Occipital lobe (tissue), 3 donors: ENCODE measurements at places on chromosomes 6 and 20.

GRCh38 chr6:41037107-41037900 is 1.7 kb downstream of the UNC5CL start:
- peak; percentile 36 for DNase-seq

GRCh38 chr6:54898767-54899166 is 52.2 kb downstream of the FAM83B start:
- DNase-seq, result no peak

- no peak for DNase-seq
Observed at GRCh38 chr6:53937461-53937860, 142.7 kb downstream of the LRRC1 start.

GRCh38 chr6:169958510-169958909 is 207.1 kb downstream of the ERMARD start:
- DNase-seq, result no peak

GRCh38 chr6:170139531-170139930 is 151.3 kb downstream of the DLL1 start:
- DNase-seq, result no peak

GRCh38 chr6:39357998-39358686 is 35.6 kb upstream of the KCNK16 start:
- DNase-seq, result no peak

DNA sequence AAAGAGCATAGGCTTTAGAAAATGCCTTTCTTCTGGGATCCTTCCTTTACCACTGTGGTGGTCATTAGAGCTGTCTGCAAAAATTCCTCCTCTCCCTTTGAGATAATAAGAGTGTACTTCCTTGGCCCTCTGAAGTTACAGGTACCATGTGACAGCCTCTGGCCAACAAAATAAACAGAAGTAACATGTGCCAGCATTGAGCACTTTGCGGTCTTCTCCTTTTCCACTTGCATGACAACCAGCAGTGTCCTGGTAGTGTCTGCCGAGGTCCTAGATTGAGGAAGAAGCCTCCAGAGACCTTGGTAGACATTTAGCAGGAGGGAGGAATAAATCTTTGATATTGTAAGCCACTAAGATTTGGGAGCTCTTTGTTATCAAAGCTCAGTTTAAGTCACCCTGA is 87.5 kb upstream of the ARID1B start:
- DNase-seq, result no peak

DNA sequence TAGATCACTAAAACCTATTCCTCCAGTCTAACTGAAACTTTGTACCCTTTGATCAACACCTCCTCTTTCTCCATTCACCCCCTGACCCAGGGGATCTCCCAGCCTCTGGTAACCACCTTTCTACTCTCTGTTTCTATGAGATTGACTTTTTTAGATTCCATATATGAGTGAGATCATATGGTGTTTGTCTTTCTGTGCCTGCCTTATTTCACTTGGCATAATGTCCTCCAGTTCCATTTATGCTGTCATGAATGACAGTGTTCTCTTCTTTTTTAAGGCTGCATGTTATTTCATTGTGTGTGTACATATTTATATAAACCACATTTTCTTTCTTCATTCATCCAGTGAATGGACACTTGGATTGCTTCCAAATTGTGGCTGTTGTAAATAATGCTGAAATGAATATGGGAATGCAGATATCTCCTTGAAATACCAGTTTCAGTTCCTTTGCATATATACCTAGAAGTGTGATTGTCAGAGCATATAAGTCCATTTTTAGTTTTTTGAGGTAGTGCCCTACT is 57.7 kb downstream of the DHX35 start:
- DNase-seq, result no peak

DNA sequence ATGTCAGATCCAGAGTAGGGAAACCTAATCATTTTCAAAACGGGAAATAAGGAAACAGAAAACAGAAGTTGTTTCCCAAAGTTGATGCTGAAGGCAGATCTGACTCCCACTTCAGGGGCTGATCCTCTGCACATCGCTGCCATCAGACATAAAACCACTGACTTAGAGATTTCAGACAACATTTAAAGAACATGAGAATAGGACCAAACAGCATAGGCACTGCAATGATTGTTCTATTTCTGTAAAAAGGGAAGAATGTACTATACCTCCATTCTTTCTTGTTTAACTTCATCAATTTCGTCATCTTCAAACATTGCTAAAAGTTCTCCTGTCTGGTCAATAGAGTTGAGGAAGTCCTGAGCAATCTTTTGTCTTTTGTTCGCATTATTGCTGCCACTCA is 324.7 kb upstream of the RUNX2 start:
- DNase-seq, result no peak

DNA sequence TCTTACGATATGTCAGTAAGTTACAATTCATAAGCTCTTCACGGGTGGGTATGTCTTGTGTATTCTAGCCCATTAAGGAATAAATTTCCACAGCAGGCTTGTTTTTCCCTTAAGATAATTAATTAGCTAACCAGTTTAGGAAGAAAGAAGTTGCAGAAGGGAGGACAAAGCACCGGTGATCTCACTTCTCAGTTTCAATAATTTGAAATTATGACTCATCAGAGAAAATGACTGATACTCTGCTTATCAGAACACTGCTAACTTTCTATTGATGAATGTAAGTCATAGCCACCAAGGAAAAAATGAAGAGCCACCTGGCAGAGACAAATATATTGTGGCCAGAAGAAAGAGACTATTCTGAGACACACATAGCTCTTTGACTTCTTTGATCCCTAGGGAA is 35.0 kb upstream of the ENTPD6 start:
- DNase-seq, result no peak

GRCh38 chr6:149716181-149716963 is 1.5 kb downstream of the LATS1 start:
- no peak for DNase-seq

GRCh38 chr6:109322825-109323224 is 59.4 kb downstream of the CD164 start:
- DNase-seq, result peak; percentile 10

- peak; percentile 62 for DNase-seq
Observed at GRCh38 chr6:56851541-56852259, 103.2 kb upstream of the BEND6 start.

DNA sequence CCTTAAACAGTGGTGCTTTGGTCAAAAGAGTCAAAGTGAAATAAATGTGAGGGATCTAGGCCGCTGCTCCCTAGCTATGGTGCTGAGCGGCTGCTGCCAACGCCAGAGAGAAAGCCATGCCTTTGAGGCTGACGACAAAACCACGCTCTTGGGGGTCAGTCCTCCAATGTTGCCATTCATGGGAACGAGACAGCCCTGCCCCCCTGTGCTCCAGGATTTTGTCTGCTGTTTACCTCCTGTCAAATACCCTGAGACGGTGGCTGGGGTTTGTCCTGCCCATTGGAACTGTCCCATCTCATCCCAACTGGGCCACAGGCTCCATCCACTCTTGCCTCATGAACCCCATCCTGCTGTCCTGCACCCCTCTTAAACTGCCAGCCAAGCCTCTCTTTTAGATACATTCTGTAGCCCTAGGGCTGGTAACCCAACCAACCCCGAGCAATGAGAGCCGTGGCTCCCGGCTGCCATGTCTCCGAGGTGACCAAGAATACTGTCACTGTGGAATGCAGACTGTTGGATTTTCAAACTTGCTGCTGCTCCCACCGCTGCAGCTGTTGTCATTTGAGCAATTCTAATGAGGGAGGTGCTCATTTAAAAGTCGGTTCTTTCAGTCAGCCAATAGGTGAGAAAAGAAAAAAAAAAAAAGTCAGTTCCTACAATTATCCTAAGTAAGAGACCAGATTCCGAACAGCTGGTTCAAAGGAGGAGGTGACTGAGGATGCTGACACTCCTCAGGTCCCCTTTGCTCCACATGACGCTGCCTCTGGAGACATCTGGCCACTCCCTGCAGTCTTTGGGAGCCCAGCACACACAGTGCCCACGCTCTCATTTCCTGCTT is 73.1 kb upstream of the QKI start:
- no peak for DNase-seq

GRCh38 chr6:46014511-46015118 is 1.0 kb downstream of the CLIC5 start:
- no peak for DNase-seq

- no peak for DNase-seq
Observed at GRCh38 chr6:75266716-75267291, 17.8 kb downstream of the TMEM30A start.

- no peak for DNase-seq
Observed at GRCh38 chr6:118993358-118993757, 58.4 kb upstream of the MCM9 start.

- DNase-seq, result no peak
Observed at GRCh38 chr6:11894212-11894611, 115.6 kb upstream of the ADTRP start.

- no peak for DNase-seq
Observed at GRCh38 chr6:27514906-27515495, 42.1 kb upstream of the ZNF184 start.

- no peak for DNase-seq
Observed at GRCh38 chr6:3522561-3523260, 65.9 kb upstream of the SLC22A23 start.

GRCh38 chr20:58705208-58705926 is 12.8 kb downstream of the NPEPL1 start:
- DNase-seq, result peak; percentile 33
